ENCODE measurements at places on chromosomes 11 and 22.

DNA sequence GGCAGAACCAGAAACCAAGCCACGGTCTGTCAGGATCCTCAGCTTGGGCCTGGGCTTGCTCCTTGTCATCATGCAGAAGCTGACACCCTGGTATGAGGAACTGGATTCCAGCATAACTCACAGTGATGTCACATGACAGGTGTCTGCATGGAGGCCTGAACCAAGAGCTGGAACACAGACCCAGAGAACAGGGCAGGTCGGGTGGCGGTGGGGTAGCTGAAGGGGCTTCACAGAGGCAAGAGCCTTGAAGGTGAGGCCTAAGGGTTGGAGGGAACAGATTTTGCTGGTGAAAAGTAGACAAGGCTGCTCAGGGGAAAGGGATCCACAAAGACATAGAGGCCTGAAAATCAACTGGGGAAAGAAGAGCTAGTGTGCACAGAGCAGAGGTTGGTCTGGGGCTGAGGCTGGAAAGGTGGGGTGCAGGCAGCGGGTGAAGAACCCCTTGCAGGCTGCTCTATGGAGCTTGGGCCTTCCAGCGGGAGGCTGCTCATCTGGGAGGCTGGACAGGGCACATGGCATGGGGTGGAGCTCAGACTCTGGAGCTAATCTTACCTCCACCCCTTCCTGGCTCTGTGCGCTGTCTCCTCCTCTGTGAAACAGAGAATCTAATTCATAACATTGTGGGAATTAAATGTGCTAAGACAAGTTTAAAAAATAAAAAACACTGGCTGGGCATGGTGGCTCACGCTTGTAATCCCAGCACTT lies 18.4 kb upstream of the RPS3 start:
- no peak for DNase-seq

GRCh38 chr11:110433393-110434333 lies 3.9 kb downstream of the FDX1 start:
- no peak for DNase-seq

DNA sequence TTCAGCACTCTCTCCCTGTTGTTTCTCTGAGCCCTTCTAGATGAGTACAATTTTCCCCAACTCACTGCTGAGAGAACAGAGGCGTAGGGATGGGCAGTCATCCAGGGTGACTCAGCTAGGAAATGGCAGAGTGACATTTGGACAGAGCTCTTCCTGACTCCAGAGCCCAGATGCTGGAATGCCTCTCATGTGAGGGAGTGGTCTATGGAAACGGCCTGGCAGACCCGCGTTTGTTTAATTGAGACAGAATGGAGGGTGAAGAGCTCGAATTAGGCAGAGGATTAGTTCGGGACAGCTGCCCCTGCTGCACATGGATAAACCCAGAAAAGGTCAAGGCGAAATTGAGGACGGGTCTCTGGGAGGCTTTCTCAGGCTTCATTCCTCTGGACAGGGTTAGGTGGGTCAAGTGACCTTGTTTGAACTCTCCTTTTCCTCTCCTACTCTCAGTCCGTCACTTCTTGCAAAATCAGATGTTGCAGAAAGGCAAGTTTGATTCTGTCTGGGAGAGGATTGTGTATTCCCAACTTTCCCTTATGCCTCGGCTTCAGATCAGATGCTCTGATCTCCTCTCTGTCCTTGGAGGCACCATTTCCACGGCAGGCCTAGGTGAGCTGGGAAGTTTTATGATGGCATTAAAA lies 7.6 kb upstream of the LMO2 start:
- DNase-seq: no peak

GRCh38 chr22:28052825-28053269 lies 133.8 kb upstream of the PITPNB start:
- DNase-seq: no peak

- no peak for DNase-seq
Observed at GRCh38 chr11:111935317-111936039, 1.7 kb upstream of the DIXDC1 start.

- peak; percentile 68 for DNase-seq
Observed at GRCh38 chr22:24230911-24231656, 13.8 kb downstream of the GGT5 start.

- peak; percentile 86 for DNase-seq
Observed at GRCh38 chr11:2428322-2428795, 16.0 kb downstream of the TRPM5 start.

DNA sequence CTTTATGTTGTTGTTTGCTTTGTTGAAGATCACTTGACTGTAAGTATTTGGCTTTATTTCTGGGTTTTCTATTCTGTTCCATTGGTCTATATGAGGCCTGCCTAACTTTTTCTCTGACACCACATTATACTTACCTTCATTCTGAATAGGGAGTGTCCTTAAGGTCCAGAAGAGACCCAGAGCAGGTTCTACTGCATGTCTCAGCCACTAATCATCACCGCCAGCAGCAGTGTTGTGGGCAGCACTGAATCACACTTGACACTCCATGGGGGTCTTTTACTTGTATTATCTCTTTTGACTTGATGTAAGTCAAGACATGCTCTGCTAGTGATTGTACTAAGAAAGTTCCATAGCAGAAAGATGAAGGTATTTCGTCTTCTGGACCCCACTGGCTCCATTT lies 274.9 kb downstream of the TENM4 start:
- DNase-seq: no peak

DNA sequence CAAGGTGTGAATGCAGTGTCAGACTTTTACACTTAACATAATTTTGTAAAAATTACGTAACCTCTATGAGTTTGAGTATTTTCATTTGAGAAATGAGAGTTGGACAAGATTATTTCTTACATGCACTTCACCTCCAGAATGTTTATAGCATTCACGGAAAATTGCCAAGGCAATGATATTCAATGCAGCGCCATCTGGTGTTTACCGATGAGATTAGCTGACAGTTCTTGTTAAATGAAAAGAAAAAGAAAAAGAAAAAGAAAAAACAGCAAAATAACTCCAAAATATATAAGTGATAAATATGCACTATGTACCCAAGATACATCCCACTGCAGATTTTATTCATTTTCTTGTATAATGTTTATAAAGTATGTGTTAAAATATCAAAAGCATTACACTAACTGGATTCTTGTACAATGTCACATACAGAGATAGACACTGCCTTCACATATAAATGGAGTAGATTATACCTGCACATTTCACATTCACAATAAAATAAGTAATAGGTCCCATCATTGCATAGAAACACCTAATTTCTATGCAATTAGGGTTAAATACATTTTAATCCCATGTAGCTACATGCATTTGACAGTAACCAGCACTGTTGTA lies 976.3 kb upstream of the FAT3 start:
- DNase-seq: no peak

- no peak for DNase-seq
Observed at GRCh38 chr22:47000888-47001287, 238.4 kb downstream of the TBC1D22A start.

- no peak for DNase-seq
Observed at GRCh38 chr11:107857550-107858216, 904 bp downstream of the SLC35F2 start.

- DNase-seq: no peak
Observed at GRCh38 chr11:75246671-75247350, 6.2 kb downstream of the TPBGL start.

- no peak for DNase-seq
Observed at GRCh38 chr11:34924714-34925113, 8.3 kb downstream of the PDHX start.

DNA sequence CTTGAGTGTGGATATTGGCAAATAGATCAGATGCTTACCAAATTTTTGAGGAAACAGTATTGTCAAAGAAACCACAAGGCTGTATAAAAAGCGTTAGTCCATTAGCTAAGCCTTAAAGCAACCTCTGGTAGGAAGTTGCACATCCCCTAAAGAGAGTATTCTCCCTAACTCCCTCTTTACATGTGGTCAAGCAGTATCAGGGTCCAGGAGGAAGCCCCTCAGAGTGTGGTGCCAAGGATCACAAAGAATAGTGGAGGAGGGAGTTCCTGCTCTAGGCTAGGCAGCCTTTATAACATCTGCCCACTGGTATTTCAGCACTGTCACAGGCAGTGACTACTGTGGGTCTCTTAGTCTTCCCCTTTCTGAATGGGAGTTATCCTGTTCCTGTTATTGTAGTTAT lies 18.8 kb upstream of the AMPD3 start:
- no peak for DNase-seq

DNA sequence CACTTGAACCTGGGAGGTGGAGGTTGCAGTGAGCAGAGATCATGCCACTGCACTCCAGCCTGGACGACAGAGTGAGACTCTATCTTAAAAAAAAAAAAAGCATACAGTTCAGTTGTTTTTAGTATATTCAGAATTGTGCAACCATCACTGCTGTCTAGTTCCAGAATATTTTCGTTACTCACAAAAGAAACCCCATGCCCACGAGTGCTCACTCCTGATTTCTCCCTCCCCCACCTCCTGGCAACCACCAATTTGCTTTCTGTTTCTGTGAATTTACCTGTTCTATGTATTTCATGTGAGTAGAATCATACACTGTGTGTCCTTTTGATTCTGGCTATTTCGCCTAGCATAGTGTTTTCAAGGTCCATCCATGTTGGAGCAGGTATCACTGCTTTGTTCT lies 24.8 kb downstream of the PTPRJ start:
- DNase-seq: no peak

DNA sequence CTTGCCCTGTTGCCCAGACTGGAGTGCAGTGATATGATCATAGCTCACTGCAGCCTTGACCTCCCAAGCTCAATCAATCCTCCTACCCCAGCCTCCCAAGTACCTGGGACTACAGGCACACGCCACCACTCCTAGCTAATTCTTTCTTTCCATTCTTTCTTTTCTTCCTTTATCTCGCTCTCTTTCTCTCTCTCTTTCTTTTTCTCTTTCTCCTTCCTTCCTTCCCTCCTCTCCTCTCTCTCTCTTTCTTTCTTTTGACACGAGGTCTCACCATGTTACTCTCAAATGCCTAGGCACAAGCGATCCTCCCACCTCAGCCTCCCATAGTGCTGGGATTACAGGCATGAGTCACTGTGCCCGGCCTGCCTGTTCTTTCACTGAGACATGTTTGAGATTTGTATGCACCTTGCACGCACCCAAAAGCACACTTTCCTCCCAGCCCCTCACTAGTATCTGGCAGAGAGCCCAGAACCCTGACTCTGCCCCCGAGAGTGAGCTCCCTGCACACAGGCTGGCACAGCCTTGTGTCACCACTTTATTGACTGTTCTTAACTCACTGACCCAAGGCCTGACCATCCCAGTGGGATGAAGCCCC lies 56.8 kb downstream of the CD6 start:
- DNase-seq: peak; percentile 49

GRCh38 chr22:38243007-38243765 lies 29.6 kb downstream of the TMEM184B start:
- no peak for DNase-seq

DNA sequence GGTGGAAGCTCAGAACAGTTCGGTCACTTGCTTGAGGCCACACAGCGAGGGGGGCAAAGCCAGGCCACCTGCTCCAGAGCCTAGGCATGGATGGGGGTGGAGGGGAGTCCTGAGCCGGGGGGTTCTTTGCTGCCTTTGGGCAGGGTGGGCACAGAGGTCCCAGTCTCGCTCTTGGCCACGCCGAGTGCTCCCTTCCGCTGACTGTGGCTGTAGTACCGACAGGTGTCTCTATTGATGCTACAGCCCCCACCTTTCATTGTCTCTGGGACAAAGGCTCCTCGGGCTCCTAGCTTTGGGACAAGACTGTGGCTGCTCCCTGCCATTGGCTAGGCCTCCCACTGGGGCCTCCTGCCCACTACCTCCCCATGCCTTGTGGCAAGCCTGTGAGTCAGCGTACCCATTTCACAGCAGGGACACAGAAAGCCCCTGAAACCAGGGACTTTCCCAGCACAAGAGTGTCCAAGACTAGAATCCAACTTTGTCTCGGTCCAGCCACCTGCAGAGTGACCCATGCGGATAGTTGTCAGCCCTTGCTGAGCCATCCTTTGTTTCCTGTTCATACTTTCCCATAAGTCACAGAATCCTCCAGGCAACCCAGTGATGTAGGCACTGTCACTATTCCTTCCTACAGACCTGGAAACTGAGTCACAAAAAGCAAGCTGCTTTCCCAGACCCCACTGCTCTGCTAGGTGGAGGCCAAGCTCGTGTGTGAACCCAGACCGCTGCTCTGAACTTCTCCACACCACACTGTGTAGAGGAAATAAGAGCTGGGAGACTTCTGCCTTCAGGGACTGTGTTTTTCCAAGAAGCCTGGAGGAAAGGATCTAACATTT lies 17.2 kb downstream of the MYEOV start:
- DNase-seq: no peak

DNA sequence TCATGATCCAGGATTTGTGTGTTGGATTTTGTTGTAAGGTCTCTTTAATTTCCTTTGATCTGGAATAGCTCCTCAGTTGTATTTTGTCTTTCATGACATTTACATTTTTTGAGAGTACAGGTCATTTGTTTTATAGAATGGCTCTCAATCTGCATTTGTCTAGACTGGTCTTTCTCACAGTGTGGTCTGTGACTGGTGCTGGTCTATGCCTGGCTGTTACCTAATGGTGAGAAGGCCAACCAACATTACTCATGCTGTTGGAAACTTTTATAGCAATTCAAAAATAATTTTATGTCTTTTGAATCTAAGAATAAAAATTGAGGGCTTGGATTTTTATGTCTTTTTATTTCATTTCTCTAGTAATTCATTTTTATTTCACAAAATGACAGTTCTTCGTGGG lies 3.9 kb upstream of the NCR3LG1 start:
- DNase-seq: no peak

DNA sequence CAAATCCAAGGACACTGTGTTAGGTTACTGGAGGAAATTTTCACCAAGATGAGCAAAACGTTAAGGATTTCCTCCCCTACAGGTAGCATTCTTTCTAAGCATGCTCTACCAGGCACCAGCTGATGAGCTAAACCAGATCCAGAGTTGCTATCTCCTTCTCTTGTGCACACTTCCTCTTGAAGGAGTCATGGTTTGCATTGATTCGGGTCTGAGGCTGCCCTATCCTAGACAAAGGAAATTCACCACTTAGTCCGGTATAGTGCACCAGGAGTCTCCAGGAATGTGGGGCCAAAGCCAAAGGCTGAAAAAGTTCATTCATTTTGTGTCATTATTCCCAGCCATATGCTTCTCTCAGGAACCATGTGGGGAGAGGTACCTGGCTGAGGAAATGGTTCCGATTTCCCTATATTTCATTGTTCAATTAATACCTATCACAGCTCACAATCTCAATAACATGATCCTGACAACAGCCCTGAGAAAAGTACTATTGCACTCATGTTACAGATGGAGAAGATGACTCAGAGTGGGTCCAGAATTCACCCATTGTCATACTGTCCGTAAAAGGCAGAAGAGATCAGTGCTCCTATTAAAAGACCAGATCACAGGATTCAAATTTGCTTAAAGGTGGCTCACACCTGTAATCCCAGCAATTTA lies 39.1 kb downstream of the SLC35F2 start:
- DNase-seq: no peak

All from activated CD4-positive, CD25-positive, alpha-beta regulatory T cell treated with anti-CD3 and anti-CD28 coated beads, Interleukin-2, amount 50 U/mL, for 72 hours (primary cell).